ENCODE measurements at places on chromosomes 6 and 20. TPM values are rescaled to one million over a fixed set of nuclear protein-coding genes. Genes with fewer than 3 reads are reported as not detected.

Gene IMPG1
- total RNA-seq, result not detected

DNA sequence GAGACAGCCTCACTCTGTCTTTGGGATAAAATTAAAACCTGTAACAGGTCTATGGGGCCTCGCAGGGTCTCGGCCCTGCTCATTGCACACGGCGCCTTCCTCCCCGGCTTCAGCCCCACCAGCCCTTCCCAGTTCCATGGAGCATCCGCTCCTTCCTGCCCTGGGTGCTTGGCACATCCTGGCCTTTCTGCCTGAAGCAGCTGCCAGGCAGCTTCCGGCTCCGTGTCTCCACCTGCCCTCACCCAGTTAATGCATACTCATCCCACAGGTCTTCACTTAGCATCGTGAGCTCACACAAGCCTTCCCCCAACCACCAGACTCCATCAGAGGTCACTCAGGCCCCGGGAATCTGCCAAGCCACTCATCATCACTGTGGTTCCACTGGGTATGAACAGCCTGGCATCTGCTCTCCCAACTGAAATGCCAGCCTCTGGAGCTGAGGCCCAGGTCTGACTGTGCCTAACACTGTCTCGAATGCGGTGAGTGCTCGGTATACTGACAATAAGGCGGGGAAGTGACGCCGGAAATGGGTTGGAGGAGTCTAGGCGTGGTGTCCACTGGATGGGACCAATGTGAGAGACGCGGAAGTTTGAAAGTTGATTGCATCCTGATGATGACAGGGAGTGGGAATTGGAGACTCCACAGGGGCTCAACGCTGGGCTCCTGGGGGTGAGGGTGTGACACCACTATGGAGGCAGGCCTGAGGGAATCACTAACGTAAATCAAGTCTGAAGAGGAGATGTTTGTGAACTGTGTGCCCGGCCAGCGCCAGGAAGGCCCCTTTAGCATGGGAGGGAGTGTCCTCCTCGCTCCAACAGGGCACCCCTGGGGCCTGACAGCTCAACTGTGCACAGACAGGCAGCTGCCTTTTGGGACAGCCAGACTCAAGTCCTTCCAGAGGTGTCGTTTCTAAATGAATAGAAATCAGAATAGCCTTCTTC lies 245.8 kb downstream of the TTLL2 start:
- no peaks in the 10 kb centered on the region for H3K4me1 ChIP-seq
- H3K36me3 ChIP-seq, result no peaks in the 10 kb centered on the region
- no peak overlapping the region for H3K27ac ChIP-seq

Gene HLA-DMB
- total RNA-seq, result 30.6 TPM

DNA sequence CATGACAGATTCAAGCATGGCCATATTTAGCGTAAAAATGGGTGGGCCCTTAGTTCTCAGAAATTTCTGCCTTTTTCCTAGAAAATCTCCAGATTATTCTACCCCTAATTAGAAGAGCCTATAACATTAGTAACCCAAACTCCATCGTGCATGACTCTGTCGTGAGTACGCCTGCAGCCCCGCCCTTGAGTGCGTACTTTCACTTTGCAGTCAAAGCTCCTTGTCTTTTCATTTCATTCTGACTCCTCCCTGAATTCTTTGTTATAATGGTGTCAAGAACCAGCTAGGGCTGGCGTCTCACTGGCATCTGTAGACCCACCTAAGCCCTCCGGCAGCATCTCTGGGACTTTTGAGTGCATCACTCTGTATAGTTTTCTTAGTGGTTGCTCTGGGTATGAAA lies 61.7 kb upstream of the NOX3 start:
- H3K4me3 ChIP-seq, result no peak overlapping the region
- H3K36me3 ChIP-seq, result no peaks in the 10 kb centered on the region
- H3K4me1 ChIP-seq, result no peaks in the 10 kb centered on the region

DNA sequence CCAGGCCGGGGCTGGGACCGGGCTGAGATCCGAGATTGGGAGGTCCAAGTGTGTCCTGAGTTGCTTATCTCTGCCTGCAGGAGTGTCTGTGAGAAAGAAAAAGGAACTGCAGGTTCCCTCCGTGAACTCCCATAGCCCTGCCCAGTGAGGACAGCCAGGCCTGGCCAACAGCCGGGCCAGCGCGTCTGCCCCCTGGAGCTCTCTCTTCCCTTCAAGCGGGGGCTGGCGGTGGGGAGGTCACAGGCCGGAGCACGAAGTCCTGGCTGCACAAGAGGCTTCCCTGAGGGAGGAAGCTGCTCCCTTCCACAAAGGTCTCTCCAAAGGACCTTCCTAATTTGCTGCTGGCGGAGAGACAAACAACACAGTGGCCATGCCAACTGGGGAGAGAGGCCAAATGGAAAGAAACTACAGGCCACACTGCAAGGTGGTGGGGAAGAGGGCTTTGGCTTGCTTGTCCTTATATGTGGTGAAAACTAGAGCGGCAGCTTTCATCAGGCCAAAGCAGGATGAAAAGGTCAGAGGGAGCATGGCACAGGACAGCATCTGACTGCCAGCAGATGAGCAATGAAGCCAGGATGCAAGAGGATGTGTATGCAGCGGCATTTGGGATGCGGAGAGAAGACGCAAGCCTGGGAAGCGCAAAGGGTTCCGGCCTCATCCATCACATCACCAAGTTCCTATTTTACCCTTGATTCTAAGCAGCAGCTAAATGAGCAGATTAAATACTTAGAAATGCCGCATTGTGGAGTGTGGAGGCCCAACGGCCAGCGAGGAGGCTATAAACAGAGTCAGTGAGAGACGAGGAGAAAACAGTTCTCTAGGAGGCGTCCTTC lies 260.0 kb downstream of the ERMARD start:
- no peaks in the 10 kb centered on the region for H3K36me3 ChIP-seq
- peaks cover 7% of the 10 kb centered on the region for H3K27me3 ChIP-seq
- no peak for DNase-seq
- H3K4me3 ChIP-seq, result no peak overlapping the region

DNA sequence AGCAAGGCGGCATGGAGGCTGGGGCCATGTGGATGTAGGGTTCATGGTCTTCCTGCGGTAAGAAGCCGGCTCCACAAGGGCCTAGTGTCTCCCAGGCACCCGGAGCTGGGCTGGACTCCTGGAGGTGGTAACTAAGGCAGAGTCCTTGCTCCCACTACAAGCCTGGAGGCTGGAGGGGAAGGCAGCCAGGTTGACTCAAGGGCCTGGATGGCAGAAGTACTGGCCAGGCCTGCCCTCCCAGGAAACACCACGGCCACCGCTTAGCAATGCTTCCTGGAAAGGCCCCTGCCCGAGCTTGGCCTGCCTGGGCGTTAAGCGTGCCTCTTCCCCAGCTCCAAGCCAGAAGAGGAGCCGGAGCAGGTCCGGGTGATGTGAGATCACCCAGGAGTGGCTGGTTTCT lies 182.0 kb downstream of the ZDHHC14 start:
- peaks cover 7% of the 10 kb centered on the region for H3K4me1 ChIP-seq
- H3K4me3 ChIP-seq, result no peak overlapping the region
- no peak for DNase-seq

DNA sequence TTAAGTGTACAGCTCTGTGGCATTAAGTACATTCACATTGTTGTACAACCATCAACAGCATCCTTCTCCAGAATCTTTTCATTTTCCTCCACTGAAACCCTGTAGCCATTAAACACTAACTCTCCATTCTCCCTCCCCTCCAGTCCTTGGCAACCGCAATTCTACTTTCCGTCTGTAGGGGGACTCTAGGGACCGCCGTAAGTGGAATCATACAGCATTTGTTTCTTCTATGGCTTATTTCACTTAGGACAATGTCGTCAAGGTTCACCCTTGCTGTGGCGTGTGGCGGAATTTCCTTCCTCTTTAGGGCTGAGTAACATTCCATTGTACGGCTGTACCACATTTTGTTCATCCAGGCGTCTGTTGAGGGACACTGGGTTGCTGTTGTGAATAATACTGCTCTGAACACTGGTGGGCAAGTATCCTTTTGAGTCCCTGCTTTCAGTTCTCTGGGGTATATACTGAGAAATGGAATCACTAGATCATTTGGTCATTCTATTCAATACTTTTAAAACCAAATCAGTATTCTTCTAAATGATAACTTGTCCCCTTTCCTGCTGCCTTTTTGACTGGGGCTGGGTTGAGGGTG lies 50.7 kb downstream of the PPP1R3G start:
- H3K4me3 ChIP-seq, result no peak overlapping the region
- no peak for DNase-seq
- no peaks in the 10 kb centered on the region for H3K4me1 ChIP-seq
- H3K27me3 ChIP-seq, result no peaks in the 10 kb centered on the region
- H3K27ac ChIP-seq, result no peak overlapping the region
- H3K36me3 ChIP-seq, result no peaks in the 10 kb centered on the region

- H3K4me3 ChIP-seq, result no peak overlapping the region
- H3K27me3 ChIP-seq, result no peaks in the 10 kb centered on the region
- DNase-seq, result no peak
- H3K36me3 ChIP-seq, result no peaks in the 10 kb centered on the region
- H3K27ac ChIP-seq, result no peak overlapping the region
- H3K4me1 ChIP-seq, result peaks cover 4% of the 10 kb centered on the region
These were observed 54.3 kb downstream of the MYLIP start for GRCh38 chr6:16183187-16183664.

Gene OLIG3
- not detected for total RNA-seq

GRCh38 chr6:106103728-106104109 lies 17.6 kb downstream of the PRDM1 start:
- no peaks in the 10 kb centered on the region for H3K36me3 ChIP-seq
- H3K27ac ChIP-seq, result peak overlapping the region; percentile 85
- DNase-seq, result no peak
- H3K4me3 ChIP-seq, result peak overlapping the region; percentile 75
- no peaks in the 10 kb centered on the region for H3K27me3 ChIP-seq

Gene ACSS1
- 57.7 TPM for total RNA-seq

DNA sequence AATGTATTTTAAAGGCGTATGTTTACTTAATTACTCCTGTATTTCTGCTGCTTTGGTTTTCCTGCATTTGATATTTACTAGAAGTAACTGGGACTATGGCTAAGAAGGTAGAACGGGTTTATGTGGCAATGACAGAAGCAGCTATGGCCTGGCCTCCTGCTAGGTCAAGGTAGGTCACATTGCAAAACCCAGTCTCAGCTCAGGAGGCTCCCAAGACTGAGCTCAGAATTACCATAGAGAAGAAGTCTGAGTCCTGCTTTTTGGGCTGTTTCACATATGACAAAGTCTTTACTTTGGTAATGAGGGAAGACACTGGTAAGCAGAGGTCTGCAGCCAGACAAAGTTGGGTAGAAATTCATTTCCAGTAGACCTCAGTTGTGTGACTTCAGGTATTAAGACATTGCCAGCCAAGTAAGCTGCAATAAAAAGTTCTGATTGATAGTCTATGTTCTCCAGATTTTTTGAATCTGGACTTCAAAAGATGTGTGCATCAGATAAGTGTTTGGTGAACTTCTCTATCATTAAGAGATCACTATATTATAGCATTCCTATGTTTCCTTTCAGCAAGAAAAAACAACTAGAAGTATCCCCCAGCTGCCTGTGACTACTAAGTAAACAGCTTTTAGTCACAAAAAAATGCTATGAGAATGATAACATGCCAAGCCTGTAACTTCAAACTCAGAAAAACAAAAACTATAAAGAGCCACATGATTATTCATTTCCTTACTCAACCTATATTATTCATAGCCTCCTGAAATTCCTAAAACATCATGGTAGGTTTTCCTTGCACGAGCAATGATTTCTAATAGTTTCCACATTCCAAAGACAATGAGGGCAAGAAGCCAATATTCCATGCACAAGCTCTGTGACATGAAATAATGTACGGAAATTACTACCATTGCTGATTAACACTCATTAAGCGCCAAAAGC lies 312.3 kb downstream of the HAO1 start:
- H3K36me3 ChIP-seq, result no peaks in the 10 kb centered on the region
- no peak overlapping the region for H3K4me3 ChIP-seq
- H3K27ac ChIP-seq, result no peak overlapping the region
- H3K27me3 ChIP-seq, result no peaks in the 10 kb centered on the region

DNA sequence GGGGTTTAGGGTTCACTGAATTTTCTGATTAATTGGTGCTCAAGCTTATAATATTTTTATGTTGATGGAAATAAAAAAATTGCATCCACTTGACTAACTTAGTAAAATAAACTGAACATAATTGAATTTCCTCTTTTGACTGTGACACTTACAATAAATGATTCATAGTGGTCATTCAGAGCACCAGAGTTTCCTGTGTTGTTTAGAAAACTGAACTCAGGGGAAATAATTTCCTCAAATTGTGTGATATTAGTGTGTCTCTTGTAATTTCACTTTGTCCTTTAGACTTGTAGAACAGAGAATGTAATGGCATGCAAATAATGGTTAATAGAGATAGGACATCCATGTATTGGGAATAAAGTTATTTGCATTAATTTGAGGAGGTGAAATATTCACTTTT lies 319.7 kb upstream of the MAN1A1 start:
- no peaks in the 10 kb centered on the region for H3K4me1 ChIP-seq
- no peak overlapping the region for H3K4me3 ChIP-seq
- H3K27me3 ChIP-seq, result no peaks in the 10 kb centered on the region
- H3K36me3 ChIP-seq, result no peaks in the 10 kb centered on the region

- H3K4me1 ChIP-seq, result peaks cover 13% of the 10 kb centered on the region
- H3K36me3 ChIP-seq, result no peaks in the 10 kb centered on the region
- peak overlapping the region; percentile 95 for H3K27ac ChIP-seq
- no peaks in the 10 kb centered on the region for H3K27me3 ChIP-seq
These were observed 130.3 kb upstream of the BTN3A2 start for GRCh38 chr6:26234421-26235301.

Measured in T-cell (primary cell).